ENCODE measurements at places on chromosomes 5 and 9.

GRCh38 chr9:79257228-79257781 is 314.5 kb upstream of the TLE4 start:
- DNase-seq: no peak

DNA sequence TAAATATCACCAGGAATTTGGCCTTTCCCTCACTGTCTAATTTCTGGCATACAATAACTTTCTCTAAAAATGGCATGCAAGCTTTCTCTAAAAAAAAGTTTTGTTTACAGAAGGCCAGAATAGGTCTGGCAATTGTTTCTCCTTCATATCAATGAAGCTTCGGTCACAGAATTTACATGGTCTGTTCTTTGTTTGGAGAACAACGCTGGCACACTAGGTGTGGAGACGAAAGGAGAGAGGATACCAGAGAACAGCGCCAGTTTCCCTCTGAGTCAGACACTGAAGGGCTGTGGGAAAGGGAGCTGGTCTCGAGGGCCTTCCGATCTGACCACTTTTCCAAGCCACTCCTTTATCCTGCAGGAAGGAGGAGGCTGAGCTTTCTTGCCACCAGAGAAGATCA is 60.1 kb upstream of the ITGA1 start:
- DNase-seq: no peak

DNA sequence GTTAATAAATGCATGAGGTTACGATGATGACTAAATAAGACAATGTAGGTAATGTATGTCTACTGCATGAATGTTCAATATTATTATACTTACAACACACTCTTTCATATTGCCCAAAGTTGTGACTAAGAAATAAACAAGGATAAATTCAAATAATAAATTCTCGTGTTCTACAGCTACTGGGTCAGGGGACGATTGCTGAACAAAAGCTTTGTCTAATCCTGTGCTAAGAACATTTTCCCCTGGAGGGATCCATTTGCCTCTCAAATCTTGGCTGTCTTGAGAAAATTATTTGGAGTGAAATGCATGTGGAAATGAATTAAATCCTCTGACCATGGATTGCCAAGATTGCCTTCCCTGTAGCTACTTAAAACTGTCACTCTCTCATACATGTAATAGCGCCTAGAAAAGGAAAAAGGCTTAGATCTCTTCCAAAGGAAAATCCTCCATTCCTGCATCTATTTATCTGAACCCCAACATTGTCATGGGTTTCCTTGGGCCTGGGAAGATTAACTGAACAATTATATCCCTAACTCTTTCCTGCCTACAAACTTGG is 893.8 kb upstream of the ACO1 start:
- DNase-seq: no peak

GRCh38 chr9:75039009-75039408 is 10.9 kb upstream of the CARNMT1 start:
- DNase-seq: no peak

- no peak for DNase-seq
Measured at GRCh38 chr9:14030375-14031059, 283.4 kb downstream of the NFIB start.

GRCh38 chr9:23830476-23830805 is 4.4 kb upstream of the ELAVL2 start:
- DNase-seq: no peak

- no peak for DNase-seq
Measured at GRCh38 chr5:143244990-143245389, 158.5 kb downstream of the NR3C1 start.

GRCh38 chr5:3210531-3210930 is 385.1 kb upstream of the IRX1 start:
- DNase-seq: no peak

DNA sequence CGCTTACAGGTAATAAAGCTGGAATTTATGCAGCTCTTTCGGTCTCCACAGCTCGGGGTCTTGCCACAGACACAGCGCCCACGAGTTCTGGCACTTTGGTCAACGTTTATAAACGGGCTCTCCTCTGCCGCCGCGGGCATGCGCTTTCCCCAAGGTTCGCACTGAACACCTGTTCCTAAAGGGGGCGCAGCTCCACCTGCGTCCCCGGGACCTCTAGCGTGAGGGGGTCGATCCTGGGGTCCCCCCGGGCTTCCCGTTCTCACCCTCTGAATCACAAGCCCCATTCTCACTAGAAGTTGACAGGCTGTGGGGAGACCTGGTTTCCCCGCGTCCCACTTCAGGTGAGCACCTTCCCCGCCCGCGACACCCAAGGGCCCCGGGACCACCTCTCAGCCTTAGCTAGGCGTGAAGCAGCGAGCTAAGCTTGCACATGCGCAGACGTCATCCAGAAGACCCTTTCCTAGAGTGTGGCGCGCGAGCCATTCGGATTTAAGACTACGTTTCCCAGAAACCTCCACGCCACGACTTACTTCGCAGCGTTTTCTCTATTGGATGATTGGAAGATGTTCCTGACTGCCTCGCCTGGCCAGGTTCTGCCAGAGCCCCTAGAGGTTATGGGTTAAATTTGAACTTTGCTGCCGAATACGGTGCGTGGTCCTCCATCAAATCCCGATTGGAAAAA is 21.3 kb upstream of the ZNF782 start:
- DNase-seq: peak; percentile 49

DNA sequence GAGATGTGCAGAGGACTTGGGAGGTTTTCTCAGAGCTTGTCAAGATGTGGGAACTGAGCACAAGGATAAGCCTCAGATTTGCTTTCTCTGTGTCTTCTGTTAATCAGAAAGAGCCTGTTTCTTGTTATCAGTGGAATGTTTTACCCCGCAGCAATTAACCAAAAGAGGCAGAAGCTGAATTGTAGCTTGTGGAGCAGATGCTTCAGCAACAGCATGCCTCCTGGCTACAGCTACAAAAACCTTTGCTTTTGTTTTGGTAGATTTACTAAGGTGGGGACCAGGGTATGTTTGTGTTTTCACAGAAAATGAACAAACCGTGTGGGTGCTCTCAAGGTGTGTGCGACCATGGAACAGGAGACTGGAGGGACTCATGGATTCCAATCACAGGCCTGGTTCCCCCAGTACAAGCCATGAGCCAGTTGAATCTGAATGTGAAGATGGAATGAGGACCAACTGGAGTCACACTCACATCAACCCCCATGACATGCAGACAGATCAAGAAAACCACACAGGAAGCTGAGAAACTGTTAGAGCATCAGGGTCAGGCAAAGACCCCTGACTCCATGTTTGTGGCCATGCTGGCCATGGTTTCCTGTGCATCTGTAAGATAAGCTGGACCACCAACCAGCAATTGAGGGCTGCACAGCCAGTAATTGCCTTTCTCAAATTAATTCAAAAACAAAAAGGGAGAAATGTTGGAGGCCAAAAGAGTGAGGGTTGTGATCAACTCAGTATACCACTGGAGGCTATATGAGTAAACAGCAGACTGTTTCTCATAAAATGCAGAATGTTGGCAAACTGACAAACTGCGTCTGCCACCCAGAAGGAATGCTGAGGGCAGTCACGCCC is 6.9 kb downstream of the UGT3A2 start:
- no peak for DNase-seq

DNA sequence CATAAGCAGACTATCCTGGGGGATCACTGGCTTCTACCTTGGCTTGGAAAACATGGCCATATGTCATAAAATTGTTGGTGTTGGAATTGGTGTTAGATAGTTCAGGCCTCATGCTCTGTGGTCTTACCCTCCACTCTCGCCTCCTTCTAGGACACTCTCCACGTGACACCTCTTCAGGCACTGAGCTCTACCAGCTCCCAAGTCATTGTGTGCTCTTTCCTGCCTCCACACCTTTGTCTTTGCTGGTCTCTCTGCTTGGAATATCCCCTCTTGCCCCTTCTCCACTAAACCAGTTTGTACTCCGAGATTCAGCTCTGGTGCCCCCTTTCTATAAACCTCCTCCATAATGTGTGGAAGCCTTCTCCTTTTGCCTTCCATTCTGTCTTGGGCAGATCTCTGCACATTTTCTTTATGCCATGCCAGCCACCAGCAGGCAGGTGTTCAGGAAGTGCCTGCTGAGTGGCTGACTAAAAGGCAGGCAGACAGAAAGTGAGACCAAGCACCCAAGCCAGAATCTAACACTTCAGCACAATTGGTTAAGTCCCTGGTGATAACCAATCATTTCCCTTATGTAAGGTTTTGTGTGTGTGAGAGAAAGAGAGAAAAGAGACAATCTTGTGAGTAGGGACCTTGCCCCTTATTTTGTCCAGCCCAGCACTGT is 37.7 kb downstream of the SAR1B start:
- no peak for DNase-seq

DNA sequence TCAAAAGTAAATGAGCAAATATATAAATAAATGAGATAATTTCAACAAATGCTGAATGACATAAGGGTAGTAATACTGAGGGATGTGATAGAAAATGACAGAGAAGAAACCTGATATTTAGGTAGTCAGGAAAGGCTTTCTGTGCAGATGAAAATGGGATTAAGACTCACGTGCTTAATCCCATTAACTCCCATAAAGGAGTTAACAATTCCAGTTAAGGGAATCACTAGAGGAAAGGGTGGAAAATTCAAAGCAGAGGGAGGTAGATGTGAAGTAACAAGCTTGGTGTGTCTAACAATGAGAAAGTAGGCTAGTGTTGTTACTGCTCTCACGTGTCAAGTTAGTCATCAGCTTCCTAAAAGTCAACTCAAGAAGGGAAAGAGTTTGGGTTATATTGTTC is 90.5 kb upstream of the TRIM32 start:
- DNase-seq: no peak

GRCh38 chr5:113447498-113448050 is 12.8 kb upstream of the TSSK1B start:
- DNase-seq: no peak

GRCh38 chr9:19255112-19255511 is 24.6 kb downstream of the DENND4C start:
- no peak for DNase-seq

DNA sequence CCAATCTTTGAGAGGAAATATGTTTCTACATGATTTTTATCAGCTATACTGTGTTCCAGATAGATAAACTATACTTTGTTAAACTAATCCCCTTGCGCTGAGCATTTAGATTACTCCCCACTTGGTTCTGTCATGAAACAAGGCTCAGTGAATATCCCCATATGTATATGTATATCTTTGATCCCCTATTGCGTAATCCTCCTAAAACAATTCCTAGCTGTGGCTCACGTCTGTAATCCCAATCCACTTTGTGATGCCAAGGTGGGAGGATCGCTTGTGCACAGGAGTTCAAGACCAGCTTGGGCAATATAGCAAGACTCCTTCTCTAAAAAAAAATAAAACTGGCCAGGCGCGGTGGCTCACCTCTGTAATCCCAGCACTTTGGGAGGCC is 2.7 kb downstream of the PHYHD1 start:
- DNase-seq: no peak

- no peak for DNase-seq
Measured at GRCh38 chr9:133845440-133845839, 107.3 kb upstream of the SARDH start.

DNA sequence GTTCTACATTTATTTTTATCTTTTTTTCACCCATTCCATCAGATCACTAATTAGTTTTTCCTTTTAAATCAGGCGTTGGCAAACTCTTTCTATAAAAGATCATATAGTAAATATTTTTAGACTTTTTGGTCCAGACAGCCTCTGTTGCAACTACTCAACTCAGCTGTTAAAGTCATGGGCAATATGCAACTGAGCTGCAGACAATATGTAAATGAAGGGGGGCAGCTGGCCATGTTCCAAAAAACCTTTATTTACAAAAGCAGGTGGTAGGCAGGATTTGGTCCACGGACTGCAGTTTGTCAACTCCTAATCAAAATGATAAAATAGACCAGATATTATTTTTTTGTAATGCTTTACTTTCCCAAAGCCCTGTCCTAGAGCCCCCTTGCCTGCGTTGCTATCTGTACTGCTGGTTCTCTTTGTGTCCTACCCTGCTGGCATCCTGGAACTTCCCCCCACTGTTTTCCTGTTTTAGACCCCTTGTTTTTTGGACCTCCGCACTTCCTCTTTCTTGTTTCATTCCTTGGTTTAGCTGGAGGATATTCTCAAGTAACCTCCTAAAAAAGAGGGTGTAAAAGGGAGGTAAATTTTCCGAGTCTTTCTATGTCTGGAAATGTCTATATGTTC is 24.7 kb upstream of the TNFSF8 start:
- DNase-seq: no peak

- no peak for DNase-seq
Measured at GRCh38 chr9:127927988-127928675, 2.4 kb downstream of the PIP5KL1 start.

- no peak for DNase-seq
Measured at GRCh38 chr5:125005266-125005665, 258.8 kb upstream of the ZNF608 start.

GRCh38 chr5:34924462-34924765 is 4.9 kb upstream of the DNAJC21 start:
- DNase-seq: no peak

GRCh38 chr5:67089200-67089725 is 107.3 kb downstream of the CD180 start:
- DNase-seq: no peak

DNA sequence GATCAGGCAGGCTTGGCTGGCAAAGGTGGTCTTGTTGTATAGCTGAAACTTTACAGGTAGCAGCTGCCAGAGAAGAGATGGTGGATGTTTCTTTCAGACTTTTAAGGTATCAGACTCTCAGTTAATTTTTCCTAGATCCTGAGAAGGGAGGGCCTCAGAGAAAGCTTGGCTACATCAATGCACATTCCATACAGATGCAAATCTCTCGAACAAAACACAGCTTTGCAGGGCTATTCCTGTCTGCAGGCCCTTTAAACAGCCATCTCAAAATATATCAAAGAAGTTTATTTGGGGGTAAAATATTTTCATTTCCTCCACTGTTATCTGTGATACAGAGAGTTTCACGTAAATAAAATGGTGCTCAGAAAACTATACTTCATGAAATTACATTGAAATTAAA is 1584.4 kb downstream of the EFNA5 start:
- no peak for DNase-seq

DNA sequence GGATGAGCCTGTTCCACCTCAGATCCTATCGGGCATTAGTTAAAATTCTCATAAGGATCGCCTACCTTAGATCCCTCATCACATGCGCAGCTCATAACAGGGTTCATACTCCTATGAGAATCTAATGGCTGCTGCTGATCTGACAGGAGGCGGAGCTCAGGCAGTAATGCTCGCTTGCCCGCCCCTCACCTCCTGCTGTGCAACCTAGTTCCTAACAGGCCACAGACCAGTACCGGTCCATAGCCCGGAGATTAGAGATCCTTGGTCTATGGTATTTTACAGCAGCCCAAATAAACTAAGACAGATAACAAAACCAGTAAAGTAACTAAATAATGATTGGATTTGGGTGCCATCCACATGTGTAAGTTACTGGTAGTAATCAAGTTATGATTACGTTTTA is 17.5 kb downstream of the GOLPH3 start:
- no peak for DNase-seq
